Activated T-cell treated with anti-CD3 and anti-CD28 coated beads for 24 hours (primary cell): ENCODE measurements at places on chromosomes 1 and 21.

GRCh38 chr1:235416662-235417049 is 49.4 kb downstream of the TBCE start:
- DNase-seq = no peak

GRCh38 chr1:116918714-116919357 is 9.1 kb downstream of the PTGFRN start:
- no peak for DNase-seq

GRCh38 chr1:233796146-233796783 is 108.2 kb upstream of the SLC35F3 start:
- no peak for DNase-seq

GRCh38 chr1:199551967-199552565 is 475.4 kb upstream of the NR5A2 start:
- DNase-seq = peak; percentile 4

- no peak for DNase-seq
Observed at GRCh38 chr1:246497331-246497915, 9.7 kb downstream of the SMYD3 start.

GRCh38 chr1:112040891-112041740 is 51.6 kb upstream of the KCND3 start:
- DNase-seq = no peak

DNA sequence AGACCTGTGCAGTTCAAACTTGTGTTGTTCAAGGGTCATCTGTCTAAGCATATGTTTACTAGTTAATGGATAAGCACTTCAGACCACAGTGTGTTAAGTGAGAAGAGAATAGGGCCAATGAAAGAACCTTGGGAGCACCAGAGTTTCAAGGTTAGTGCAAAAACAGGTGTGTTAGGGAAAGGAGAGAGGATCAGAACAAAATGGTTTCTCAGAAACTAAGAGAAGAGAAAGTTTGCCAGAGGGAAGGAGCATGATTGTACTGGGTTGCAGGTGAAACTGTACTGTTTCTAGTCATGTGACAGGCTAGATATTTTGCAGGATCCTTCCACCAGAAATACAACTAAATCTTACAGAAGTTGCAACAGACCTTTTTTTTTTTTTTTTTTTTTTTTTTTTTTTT is 23.3 kb downstream of the RPRD2 start:
- DNase-seq = no peak

DNA sequence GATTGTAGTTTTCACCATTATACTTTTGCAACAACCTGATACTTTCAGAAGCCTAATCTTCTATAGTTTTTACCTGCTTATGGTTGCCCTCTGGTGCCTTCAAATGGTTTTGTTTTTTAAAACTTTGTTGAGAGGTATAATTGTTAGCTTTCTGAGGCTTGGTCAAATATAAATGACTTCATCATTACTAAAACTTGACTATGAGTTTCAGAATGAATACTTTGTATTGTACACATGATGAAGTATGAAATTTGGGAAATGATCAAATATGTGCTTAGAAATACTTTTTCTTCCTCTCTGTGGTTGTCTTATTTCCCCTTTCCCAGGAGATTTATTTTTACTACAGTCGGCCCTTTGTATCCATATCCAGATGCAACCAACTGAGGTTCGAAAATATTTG is 151.8 kb upstream of the B3GALT2 start:
- DNase-seq = no peak

- no peak for DNase-seq
Observed at GRCh38 chr1:227059076-227059475, 119.0 kb downstream of the COQ8A start.

GRCh38 chr1:53982034-53982762 is 35.8 kb downstream of the LDLRAD1 start:
- DNase-seq = no peak

- DNase-seq = no peak
Observed at GRCh38 chr1:247336390-247336789, 4.7 kb upstream of the ZNF496 start.

DNA sequence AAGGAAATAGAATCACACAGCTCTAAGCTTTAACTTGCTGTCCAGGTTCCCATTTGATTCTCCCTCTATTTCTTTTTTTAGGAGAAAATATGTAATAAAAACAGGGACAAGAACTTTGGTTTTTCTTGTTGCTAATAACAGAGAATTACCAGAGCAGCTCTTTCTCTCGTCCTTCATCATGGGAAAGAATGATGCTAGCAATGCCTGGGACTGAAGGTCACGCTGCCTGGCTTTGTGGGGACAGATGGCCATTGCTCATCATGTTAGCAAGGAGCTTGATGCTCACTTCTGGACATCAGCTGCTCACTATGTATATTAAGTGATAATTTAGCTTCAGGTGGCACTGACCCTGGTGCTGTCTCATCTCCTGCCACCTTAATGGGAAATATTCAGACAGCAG is 77.3 kb upstream of the AKT3 start:
- DNase-seq = no peak

DNA sequence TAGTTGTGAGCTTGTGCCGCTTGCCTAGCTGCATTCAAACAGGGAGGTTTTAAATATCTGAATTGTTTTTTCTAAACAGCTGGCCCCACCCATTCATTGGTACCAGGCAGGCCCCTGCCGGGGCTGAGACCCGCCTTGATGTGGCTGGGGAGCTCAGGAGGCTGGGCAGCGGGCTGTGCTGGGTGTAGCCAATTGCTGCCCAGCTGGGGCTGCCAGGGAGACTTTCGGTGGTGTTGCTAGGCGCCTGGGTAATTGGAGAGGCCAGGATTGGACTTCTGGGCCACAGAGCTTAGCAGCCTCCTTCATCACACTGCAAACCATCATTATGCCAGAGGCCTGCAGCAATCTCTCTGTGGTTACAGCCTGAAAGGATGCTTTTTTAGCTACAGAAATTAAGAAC is 12.2 kb downstream of the RHBDL2 start:
- no peak for DNase-seq

DNA sequence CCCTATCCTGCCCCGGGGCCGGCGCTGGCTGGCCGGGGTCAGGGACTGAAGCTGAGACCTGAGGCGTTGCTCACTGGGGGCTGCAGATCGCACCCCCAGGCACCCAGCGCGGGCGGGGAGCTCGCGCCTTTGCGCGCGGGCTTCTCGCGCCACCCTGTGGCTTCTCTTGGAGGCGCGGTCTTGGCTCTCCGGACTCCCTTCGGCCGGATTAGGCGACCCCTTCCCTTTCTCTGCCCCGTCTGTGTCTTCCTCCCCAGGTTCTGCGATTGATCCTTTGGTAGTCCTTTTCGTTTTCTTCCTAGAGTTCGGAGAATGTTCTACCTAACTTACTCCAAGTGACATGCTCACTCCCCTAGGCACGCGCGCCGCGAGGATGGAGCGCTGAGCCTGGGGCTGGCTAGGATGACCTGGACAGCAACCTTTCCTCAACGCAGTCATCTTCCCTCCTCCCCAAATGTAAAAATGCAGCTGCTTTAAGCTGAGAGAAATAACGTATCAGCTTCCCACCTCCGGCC is 495 bp upstream of the NTRK1 start:
- peak; percentile 51 for DNase-seq

GRCh38 chr1:232669981-232670747 is 40.2 kb upstream of the SIPA1L2 start:
- DNase-seq = no peak

DNA sequence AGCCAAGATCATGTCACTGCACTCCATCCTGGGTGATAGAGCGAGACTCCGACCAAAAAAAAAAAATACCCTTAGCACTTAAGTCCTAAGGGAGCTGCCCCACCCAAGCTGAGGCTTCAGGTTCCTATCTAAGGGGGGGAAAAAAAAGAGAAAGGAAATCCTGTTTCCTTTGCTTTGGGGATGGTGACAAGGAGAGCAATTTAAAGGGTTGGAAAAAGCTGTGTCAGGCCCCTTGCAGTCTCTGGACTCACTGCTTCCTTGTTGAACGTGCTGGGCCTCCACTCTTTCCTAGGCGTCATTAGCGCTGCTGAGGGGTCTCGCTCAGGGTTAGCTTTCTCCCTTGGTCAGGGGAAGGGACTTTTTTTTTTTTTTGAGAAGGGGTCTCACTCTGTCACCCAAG is 18.1 kb downstream of the PRCC start:
- no peak for DNase-seq

DNA sequence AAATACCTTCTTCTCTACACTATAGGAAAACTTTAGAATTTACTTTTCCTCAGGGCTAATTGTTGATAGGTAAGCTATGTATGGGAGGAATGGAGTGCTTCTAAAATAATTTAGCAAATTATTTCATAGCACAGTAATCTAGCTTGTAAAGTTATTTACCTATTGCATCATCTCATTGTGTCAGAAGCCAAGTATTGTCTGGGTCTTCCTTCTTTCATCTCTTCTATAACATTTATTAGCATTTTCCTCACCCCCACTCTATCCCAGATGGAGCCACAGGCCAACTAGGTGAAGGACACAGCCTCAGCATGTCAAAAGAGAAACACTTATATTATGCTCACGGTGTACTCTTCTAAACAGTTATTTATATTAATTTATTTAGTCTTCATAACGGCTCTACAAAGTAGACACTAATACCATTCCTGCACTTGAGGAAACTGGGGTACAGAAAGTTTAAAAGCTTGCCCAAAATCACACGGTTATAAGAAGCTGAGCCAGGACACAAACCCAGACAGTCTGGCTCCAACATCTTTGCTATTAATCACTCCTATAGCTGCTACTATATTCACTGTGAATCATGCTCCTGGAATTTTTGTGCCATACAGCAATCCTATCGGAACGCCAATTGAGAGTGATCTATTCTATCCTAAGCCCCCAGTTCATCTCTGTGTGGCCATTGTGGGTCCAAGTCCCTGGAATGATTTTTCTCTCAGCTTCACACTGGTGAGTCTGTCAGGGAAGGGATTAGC is 43.1 kb downstream of the OR10J5 start:
- no peak for DNase-seq

GRCh38 chr1:215777370-215777925 is 210.3 kb downstream of the KCTD3 start:
- no peak for DNase-seq

DNA sequence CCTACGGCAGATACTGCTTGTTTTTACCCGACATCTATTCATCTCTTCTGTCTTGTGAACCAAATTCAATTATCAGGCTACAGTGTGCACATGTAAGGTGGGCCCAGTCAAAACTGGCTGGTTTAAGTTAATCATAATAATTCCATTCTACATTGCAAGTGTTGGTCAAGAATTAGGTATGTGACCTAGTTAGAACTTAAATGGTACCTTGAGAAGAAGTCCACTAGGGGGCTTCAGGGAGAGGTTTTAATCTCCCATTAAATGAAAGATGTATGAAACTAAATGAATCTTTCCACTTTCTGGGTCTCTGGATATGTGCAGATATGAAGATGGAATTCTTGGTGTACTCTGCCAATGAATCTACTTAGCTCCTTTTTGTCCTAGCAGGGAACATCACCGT is 187.1 kb downstream of the CDC42BPA start:
- no peak for DNase-seq

GRCh38 chr1:22745669-22746585 is 35.3 kb downstream of the EPHB2 start:
- no peak for DNase-seq

DNA sequence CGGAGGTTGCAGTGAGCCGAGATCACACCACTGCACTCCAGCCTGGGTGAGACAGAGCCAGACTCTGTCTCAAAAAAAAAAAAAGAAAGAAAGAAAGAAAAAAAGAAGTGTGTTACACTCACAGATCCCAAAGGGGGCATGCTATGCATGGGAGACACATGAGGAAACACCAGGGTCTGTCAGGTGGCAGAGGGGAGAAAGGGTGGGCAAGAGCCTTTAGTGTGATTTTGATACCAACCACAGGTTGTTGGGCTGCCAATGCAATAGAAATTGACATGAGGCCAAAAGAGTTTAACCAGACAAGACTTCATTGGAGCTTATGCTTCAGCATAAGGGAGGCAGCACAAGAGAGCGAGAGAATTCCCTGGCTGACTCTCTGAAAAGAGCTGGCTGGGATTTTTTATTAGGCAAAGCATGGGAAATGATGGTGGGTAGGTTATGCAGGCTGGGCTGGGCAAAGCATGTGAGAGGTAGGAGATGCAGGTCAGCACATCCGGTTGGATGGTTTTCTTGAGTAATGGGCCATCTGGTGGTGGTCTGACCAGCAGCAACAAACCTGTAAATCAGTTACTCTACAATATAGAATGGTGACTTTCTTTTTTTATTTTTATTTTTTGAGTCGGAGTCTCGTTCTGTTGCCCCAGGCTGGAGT is 11.7 kb upstream of the EXTL1 start:
- no peak for DNase-seq

DNA sequence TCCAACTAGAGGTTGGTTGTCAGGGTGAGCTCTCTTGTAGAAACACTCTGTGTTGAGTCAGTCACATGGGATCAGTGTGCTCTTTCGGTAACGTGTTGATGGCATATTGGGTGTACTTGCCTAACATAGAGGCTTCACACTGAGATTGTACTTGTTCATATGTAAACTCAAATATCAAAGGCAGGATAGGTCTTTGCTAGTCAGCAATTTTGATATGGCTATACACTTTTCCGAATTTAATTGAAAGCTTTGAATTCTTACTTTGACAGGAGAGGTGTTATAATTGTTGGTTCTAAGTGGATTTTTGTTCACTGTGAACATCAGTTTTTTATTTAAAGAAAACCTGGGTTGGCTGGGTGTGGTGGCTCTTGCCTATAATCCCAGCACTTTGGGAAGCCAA is 16.4 kb upstream of the TGFB2 start:
- DNase-seq = no peak

- DNase-seq = peak; percentile 21
Observed at GRCh38 chr1:42784946-42785693, at the start of gene TMEM269. Gene TMEM269, plus strand, starts transcription at chr1:42784991. Its CDS starts 4,903 bp downstream, at chr1:42789894.

DNA sequence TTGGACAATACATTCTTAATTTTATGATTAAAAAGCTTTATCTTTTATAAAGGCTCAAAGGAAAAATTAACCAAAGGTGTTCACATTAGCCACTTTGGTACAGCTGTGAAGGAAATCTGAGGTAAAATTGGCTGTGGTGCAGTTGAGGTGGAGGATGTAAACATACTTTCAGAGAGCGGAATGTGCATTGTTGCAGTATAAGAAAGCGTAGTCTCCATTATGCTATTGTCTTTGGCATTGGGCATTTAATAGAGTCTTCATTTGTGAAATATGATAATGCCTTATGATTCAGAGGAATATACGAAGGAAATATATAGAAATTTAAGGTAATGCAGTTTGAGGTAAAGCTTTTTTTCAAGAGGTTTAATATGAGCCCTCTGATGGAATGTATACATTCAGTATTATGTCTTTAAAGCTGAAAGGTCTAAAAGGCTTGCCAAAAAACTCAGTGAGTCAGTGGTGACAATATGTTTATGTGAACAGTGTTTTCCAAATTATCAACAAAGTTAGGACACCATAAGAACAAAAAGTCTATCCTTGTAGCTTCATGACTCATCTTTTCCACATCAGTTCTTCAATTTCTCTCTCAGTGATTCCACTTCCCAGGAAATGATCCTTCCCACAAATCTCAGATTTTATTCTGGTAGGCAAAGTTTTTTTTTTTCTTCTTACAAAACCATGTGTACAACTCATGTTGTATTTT is 26.9 kb upstream of the DDR2 start:
- DNase-seq = no peak

DNA sequence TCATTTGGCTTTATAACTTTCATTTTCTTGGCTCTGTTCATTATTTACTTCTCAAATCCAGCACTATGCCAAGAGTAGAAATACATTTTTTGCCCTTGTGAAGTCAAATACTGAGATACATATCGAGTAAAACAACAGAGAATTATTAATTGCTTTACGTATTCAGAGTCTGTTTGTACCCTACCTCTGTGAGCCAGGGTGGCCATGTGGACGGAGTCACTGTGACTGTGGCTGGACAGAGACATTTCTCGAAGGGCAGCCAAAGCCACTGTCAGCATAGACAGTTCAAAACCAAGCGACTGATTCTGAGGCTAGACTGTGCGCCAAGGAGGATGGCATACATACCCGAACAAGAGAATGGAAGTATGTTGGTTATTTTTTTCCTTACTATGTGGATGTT is 391.0 kb upstream of the PROX1 start:
- DNase-seq = no peak
